ENCODE measurements at places on chromosomes 5 and 9. TPM values are rescaled to one million over a fixed set of nuclear protein-coding genes. Genes with fewer than 3 reads are reported as not detected.

The DMRTA1 gene
- 0.43 TPM for total RNA-seq

GRCh38 chr5:14339468-14339867, 196.3 kb downstream of the TRIO start:
- H3K27ac ChIP-seq, result no peak overlapping the region
- no peak overlapping the region for H3K4me3 ChIP-seq
- no peaks in the 10 kb centered on the region for H3K36me3 ChIP-seq
- no peaks in the 10 kb centered on the region for H3K27me3 ChIP-seq
- DNase-seq, result peak; percentile 75

DNA sequence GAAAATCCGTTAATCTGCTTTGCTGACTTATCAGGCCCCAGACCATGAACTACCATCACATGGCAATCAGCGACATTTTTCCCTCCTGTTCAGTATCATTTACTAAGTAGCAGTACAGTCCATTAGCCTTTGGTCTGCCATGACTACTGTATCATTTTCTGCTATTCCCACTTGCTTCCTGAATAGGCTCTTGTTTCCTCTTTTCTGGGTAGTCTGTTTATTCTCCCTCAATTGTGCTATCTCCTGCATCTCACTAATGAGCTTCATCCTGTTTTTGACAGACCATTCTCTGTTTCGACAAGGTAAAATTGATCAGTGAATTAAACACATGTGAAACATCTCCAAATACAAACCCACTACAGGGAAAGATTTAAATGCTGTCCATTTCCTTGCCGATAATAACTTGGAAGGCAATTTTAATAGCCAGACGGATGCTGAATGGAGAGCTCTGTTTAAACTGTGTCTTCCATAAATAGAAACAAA, 263.5 kb upstream of the ANKRD55 start:
- H3K4me1 ChIP-seq, result peaks cover 11% of the 10 kb centered on the region
- DNase-seq, result no peak
- no peak overlapping the region for H3K27ac ChIP-seq
- no peaks in the 10 kb centered on the region for H3K36me3 ChIP-seq
- no peak overlapping the region for H3K4me3 ChIP-seq

The TAF11L10 gene
- not detected for total RNA-seq

DNA sequence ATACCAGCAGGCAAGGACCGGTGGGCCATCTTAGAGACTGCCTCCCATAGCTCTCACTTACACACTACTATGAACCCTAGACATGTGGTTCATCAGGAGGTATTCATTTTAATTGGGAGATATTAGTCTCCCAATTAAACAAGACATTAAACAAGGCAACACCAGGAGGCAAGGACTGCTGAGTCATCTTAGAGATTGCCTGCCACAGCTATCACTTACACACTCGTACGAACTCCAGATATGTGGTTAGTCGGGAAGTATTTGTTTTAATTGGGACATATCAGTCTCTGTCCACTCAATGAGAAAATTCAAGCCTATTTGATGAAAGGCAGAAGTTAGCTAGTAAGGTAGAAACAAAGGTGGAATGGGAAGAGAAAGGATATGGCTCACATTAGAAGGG, 343.9 kb downstream of the NFIB start:
- H3K4me3 ChIP-seq, result no peak overlapping the region
- peaks cover 5% of the 10 kb centered on the region for H3K4me1 ChIP-seq
- H3K36me3 ChIP-seq, result no peaks in the 10 kb centered on the region
- no peaks in the 10 kb centered on the region for H3K27me3 ChIP-seq

DNA sequence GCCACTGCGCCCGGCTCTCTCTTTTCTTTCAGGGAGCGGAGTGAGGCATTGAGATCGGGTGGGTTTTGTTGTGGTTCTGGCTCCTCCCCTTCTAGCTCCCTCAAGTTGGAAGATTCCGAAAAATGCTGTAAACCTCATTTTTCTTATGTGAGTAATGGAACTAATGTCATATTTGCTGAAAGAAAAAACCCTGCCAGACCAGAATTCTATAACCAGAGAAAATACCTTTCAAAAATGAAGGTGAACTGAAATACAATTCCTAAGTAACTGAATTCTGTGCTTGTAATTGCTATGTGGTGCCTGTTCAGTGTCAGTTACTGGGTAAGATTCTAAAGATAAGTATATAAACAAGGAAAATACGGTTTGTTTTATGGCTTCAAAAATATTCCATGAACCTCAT, 30.9 kb upstream of the CDK20 start:
- H3K4me1 ChIP-seq, result no peaks in the 10 kb centered on the region
- no peak overlapping the region for H3K4me3 ChIP-seq
- no peak overlapping the region for H3K27ac ChIP-seq
- H3K36me3 ChIP-seq, result no peaks in the 10 kb centered on the region
- DNase-seq, result no peak

- H3K27me3 ChIP-seq, result no peaks in the 10 kb centered on the region
- H3K27ac ChIP-seq, result no peak overlapping the region
- no peak overlapping the region for H3K4me3 ChIP-seq
- no peaks in the 10 kb centered on the region for H3K4me1 ChIP-seq
These were observed 40.3 kb downstream of the PRKACG start for GRCh38 chr9:68973619-68974018.
